ENCODE measurements at places on chromosomes 5 and 9. TPM values are rescaled to one million over a fixed set of nuclear protein-coding genes. Genes with fewer than 3 reads are reported as not detected.

The SOX30 gene
- total RNA-seq: 0.12 TPM

- H3K4me1 ChIP-seq: no peaks in the 10 kb centered on the region
- H3K27me3 ChIP-seq: no peaks in the 10 kb centered on the region
- H3K27ac ChIP-seq: no peak overlapping the region
- no peak overlapping the region for H3K4me3 ChIP-seq
- DNase-seq: no peak
Measured at GRCh38 chr9:85007748-85008147, 338.2 kb downstream of the NTRK2 start.

The BHMT2 gene
- 353 TPM for total RNA-seq

DNA sequence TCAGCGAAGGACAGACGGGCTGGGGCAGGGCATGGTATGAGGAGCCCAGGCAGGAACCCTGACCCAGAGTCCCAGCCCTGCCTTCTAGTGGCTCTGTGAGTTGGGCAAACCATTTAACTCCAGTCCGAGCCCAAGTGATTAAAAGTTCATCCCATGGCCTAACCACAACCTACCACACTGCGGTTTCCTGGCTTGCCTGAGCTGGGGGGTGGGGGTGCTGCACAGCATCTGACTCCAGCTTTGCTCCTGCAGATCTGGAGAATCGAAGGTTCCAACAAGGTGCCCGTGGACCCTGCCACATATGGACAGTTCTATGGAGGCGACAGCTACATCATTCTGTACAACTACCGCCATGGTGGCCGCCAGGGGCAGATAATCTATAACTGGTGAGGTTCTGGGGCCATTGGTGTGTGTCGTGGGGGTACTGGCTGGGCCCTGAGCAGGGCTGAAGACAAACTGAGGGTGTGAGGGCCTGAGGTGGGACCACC is 49.0 kb downstream of the STOM start:
- H3K4me1 ChIP-seq: no peaks in the 10 kb centered on the region
- peaks cover 2% of the 10 kb centered on the region for H3K36me3 ChIP-seq
- no peaks in the 10 kb centered on the region for H3K27me3 ChIP-seq
- H3K27ac ChIP-seq: peak overlapping the region; percentile 96
- no peak for DNase-seq

DNA sequence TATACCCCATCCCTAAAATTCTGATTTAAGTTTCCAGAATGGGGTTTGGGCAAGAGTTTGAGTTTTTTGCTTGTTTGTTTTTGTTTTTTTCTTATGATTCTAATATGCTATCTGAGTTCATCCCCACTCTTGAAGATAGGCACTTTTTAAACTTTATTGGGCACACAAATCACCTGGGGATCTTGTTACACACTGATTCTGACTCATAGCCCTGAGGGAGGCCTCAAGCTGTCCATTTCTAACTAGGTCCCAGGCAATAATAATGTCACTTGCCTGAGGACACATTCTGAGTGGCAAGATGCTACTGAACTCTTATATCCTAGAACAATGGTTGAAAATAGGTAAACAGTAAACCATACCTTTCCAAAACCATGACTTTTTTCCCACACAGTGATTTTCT is 22.8 kb upstream of the ABLIM3 start:
- H3K4me1 ChIP-seq: no peaks in the 10 kb centered on the region
- H3K36me3 ChIP-seq: no peaks in the 10 kb centered on the region
- no peak for DNase-seq
- H3K27ac ChIP-seq: no peak overlapping the region
- H3K4me3 ChIP-seq: no peak overlapping the region
